Posterior cingulate gyrus (tissue), 11 donors: ENCODE measurements at places on chromosomes 2 and 18.

DNA sequence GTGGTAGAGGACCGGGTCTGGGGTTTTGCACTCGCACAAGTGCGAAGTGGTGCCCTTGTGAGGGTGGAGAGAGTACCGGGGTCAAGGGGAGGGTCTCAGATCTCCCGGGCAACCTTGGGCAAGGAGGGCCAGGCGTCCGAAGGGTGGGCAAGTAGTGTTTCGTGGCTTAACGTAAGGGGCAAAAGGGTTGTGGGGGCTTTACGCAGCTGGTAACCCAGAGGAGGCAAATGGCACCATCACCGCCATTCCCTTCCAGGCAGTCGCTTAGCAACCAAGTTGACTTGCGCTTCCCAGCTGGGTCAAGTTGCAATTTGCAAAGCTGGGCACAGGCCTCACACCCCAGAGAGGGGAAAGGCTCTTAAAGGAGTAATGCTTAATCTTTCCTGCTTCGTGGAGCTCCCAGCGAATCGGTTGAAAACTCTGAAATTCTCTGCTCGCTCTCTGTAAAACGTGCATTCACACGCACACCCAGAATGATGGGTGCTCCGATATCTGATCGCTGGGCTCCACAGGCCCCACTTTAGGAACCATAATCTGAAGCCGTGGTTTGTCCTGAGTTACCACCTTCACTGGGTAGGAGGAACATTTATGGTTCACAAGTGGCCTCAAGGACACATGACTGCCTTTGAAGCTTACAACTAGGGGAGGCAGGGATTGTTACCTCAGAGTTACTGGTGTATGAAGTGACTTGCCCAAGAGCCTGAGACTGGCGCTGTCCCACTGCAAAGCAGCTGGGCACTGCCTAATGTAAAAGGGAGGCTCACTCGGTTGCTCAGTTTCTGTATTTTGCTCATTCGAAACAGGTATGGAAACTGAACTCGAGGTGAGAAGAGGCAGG lies 127.9 kb downstream of the UXS1 start:
- no peak for DNase-seq

DNA sequence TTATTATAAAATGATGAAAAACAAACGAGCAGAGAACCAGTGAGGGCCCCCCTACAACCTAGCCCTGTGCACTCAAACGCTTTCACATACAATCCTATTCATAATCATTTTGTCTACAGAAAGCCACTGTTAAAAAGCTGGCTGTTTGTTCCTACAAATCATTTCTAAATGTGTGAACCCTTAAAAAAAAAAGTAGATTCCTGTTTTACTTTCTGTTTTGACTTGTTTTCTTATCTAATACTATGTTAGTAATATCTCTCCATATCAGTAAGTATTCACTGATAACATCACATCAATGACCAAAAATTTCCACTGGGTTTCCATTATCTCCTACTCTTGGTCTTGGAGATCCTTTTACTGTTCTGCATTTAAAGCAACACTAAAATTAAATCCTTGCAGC lies 128.8 kb upstream of the TTC39C start:
- no peak for DNase-seq

GRCh38 chr18:41268271-41268670 lies 686.8 kb upstream of the PIK3C3 start:
- no peak for DNase-seq

DNA sequence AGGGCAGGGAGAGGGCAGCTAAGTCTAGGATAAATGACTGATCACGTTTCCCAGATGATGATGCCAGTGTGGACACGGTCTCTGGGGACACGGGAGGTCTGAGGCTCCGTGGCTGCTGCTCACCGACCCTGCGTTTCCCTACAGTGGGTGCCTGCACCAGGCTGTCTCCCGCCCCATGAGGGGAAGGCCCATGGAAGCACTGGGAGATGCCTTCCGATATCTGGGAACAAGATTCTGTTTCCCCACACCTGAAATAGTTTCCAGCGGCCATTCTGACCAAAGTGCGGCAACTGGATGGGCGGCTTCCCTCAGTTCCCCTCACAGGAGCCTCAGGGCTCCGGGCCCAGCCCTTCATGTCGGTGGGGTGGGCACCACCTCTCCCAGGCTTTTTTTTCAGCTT lies 83.1 kb downstream of the EDAR start:
- DNase-seq: no peak

DNA sequence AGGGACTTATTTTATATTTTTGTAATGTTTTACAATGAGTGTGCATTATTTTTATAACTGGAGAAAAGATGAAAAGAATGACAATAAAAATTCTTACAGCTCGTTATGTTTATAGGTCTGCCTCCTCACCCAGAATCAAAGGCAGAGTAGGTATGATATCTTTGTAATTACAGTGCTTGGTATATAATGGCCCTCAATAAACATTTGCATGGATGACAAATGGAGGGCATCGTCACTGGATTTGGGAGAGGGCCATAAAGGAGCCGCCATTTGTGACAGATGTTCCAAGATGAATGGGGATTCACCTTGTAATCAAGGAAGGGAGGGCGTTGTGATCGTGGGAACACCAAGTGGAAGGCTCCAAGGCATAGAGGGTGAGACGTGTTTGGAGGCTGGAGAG lies 22.6 kb upstream of the GIGYF2 start:
- DNase-seq: no peak

DNA sequence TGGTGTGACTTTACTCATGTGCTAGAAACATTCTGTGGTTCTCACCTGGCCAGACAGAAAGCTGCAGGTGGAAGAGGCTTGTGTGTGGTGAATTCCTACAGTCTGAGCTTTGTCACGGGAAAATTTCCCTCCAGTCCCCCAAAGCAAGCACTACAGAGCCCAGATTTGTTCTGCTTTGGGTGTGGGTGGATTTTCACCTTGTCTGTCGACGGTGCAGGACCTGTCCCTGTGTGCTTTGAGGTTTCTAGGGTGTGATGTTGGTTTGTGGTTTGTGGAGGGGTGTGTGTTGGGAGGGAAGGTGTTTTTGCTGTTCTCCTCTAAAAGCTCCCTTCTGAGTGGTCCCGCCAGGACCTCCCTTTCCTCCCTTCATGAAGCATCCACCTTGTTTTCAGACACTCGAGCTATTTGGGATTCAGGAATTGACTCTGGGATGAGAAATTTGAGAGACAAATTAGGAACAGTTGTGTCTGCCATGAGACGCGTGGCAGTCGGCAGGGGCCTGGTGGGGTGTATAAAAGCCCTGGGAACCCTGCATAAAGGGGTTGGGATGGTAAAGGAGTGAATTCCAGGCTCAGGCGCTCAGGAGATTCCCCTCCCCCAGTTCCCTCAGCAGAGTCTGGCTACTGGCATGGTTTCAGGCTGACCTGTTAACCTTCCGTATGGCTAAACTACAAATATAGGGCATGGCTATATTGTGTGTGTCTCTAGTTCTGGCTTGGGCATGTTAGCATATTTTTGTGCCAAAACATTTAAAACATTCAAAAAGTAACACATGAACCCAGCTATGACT lies 65.5 kb downstream of the DGKD start:
- no peak for DNase-seq

DNA sequence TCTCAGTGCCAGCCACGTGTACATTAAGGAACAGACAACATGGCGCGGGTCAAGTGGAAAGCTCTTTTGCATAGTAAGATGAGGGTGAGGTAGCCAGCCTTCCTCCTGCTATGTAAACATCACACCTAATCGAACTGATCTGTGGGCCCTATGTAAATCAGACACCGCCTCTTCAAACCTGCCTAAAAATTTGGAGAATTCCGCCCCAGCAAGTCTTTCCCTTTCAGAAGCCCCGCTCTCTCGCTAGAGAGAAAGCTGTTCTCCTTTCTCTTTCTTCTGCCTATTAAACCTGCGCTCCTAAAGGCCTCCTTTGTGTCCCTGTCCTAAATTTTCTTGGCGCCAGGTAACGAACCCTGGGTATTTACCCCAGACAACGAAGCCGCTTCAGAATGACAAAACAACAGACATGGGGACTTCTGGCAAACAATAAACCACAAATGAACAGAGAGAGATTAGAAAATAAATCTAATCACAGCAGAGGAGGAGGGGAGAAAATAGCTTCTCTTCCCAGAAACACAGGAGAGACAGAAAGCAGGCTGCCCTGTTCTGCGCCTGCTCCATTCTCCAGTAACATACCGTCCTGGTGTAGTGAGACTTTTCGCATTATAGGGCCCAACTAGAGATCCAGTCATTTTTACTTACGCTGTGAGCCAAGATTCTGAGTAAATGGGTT lies 31.9 kb upstream of the CYP1B1 start:
- no peak for DNase-seq

- no peak for DNase-seq
Measured at GRCh38 chr2:196331143-196331542, 159.8 kb upstream of the STK17B start.
